Thoracic aorta (tissue), 2 donors: ENCODE measurements at places on chromosomes 11 and 22. TPM values are rescaled to one million over a fixed set of nuclear protein-coding genes. Genes with fewer than 3 reads are reported as not detected.
A peak's percentile ranks its signal among the peaks of the same experiment; 100 is the strongest.

- no peaks in the 10 kb centered on the region for H3K36me3 ChIP-seq
- H3K4me3 ChIP-seq: peak overlapping the region; percentile 74
- no peak for DNase-seq
- H3K27ac ChIP-seq: peak overlapping the region; percentile 89
- H3K27me3 ChIP-seq: no peaks in the 10 kb centered on the region
Observed at GRCh38 chr11:8807544-8808225, 103.3 kb upstream of the AKIP1 start.

DNA sequence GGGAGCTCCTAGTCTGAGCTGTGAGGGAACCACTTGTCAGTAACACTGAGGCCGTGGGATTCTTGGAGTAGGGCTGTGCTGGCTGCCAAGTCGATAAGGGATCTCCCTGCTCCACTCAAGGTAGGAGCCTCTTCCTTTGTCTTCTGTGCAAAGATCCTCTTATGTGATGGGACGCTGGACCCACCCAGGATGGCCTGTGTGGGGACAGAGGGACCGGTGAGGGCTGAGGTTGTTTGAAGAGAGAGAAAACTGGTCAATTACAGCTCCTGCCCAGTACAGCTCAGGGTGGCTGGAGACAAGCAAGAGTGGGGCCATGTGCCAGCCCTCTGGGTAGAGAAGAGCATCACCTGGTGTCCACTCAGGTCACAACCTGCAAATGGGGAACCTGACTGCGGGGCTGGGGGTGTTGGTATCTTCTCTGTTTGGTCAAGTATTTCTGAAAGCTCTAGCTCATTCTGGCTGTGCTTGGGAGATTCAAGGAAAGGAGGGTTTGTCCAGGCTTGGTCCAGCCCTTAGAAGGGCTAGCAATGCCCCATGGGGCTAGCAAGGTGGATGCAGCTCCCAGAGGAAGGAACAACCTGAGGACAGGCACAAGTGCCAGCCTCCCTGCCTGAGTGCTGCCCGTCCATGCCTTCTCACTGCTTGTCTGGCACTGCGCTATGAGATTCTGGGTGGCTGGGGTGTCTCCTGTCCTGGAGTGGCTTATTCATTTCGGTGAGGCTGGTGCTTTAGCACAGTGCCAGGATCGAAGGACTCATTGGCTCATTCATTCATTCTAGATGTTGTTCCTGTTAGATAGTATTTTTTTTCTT lies 27.6 kb upstream of the BAIAP2L2 start:
- no peak overlapping the region for H3K4me3 ChIP-seq
- no peaks in the 10 kb centered on the region for H3K27me3 ChIP-seq
- DNase-seq: no peak

DNA sequence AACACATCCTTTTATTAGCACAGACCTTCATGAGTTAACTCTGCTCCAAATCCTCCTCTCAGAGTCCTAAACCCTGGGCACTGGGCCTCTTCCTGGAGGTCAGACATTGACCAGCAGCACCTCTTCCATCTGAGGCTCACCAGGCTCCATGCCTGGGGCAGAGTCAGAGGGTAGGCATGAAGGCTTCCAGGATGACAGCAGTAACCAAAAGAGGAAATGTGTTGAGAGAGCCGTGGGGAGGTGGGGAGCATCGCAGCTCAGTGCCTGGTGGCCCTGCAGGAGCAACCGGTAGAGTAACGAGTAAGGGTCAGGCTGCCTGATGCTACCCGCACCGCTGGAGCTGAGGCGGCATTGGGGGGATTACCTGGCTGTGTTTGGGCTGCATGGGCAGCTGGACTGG lies 9.4 kb upstream of the NAV2 start:
- H3K27me3 ChIP-seq: no peaks in the 10 kb centered on the region
- no peak for DNase-seq
- H3K4me1 ChIP-seq: peaks cover 15% of the 10 kb centered on the region
- peak overlapping the region; percentile 18 for H3K27ac ChIP-seq
- H3K36me3 ChIP-seq: no peaks in the 10 kb centered on the region

C22orf42 gene
- not detected for total RNA-seq

GRCh38 chr11:121872356-121872755 lies 243.7 kb downstream of the BLID start:
- no peak overlapping the region for H3K4me3 ChIP-seq
- no peak for DNase-seq
- H3K27me3 ChIP-seq: no peaks in the 10 kb centered on the region
- no peaks in the 10 kb centered on the region for H3K36me3 ChIP-seq
- H3K4me1 ChIP-seq: peaks cover 6% of the 10 kb centered on the region

DNA sequence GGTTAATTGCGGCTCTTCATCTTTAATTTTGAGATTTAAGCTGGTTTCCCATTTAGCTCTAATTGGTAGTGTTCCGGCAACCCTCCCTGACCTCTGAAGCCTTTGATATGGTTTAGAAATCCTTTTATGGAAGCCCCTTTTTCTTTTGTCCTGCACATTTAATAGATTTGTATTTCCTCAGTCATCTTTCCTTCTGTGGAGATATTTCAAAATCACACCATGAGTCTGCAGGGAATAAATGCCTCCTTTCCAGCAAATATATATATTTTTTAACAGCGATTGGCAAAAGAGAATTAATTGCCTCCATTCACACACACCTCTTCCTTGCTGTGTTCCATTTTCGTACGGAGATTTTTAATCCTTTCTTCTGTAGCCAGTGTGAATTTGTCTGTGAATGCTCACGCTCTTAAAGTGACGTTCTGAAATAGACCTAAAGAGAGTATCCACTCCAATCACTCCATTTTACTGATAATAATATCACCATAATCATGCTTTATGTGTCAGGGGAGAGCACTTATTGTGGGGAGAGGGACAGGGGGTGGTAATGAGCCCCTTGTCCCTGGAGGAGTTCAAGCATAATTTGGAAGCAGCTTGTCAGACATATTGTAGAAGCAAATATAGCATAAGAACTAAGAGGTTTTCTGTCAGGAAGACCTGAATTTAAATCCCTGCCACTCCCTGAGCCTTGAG lies 142.5 kb upstream of the SYT13 start:
- no peak for DNase-seq
- H3K36me3 ChIP-seq: no peaks in the 10 kb centered on the region
- H3K27me3 ChIP-seq: no peaks in the 10 kb centered on the region

MYO7A gene
- 22.7 TPM for total RNA-seq

DNA sequence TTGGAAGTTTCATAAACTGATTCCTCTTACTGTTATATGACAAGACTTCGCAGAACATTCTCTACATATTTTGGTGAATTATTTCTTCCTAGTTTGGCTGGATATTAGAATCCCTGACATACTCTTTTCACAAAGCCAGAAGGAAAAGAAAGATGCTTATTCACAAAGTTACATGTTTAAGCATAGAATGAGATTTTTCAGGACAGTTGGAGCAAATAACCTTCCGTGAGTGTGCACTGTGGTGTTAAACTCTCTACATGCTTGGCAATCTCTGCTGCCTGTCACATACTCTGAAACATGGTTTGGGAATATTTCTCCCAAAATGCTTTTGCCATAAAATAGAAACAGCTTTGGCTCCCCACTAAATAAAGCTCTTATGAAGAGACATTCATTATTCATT lies 230.0 kb upstream of the MTNR1B start:
- H3K4me1 ChIP-seq: no peaks in the 10 kb centered on the region
- no peaks in the 10 kb centered on the region for H3K36me3 ChIP-seq
- no peak overlapping the region for H3K4me3 ChIP-seq
- no peak overlapping the region for H3K27ac ChIP-seq
- DNase-seq: no peak

- H3K4me1 ChIP-seq: peaks cover 14% of the 10 kb centered on the region
- peak overlapping the region; percentile 82 for H3K27ac ChIP-seq
- H3K36me3 ChIP-seq: no peaks in the 10 kb centered on the region
- H3K4me3 ChIP-seq: no peak overlapping the region
- H3K27me3 ChIP-seq: no peaks in the 10 kb centered on the region
Observed at GRCh38 chr11:63837027-63837688, 1.8 kb upstream of the MARK2 start.

- H3K36me3 ChIP-seq: peaks cover 44% of the 10 kb centered on the region
- peak overlapping the region; percentile 95 for H3K27ac ChIP-seq
- H3K4me1 ChIP-seq: peaks cover 57% of the 10 kb centered on the region
- H3K27me3 ChIP-seq: no peaks in the 10 kb centered on the region
Observed at GRCh38 chr22:30943368-30943767, 25.2 kb downstream of the MORC2 start.

DNA sequence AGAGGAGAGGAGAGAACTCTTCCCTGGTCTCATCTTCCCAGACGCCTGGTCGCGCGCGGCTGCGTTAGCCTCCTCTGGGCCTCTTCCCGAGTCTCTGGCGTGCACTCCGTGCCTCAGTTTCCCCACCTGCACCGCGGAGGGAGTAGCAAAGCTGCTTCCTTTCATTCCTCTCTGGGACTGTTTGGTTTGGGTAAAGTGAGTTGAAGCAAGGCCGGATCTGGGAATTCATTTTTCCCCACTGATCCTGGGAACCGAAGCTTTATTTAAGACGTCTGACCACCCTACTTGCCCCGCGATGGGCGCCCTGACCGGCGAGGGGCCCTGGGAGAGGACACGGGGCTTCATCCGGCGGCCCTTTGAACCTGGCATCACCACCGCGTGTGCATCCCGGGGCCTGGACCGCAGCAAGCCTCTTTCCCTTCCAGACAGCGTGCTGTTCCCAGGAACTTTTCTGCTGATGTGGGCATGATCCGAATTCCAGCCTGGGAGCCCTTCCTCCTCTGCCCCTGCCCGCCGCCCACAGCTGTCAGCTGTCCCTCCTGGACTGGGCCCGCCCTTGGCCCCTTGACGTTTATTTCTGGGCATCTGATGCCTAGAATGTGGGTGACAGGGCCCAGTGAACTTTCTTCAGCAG lies 758 bp downstream of the LDLRAD3 start:
- no peaks in the 10 kb centered on the region for H3K27me3 ChIP-seq
- no peak overlapping the region for H3K27ac ChIP-seq
- H3K4me1 ChIP-seq: peaks cover 7% of the 10 kb centered on the region
- no peaks in the 10 kb centered on the region for H3K36me3 ChIP-seq

GRCh38 chr11:130085671-130086290 lies 16.1 kb downstream of the APLP2 start:
- no peaks in the 10 kb centered on the region for H3K27me3 ChIP-seq
- DNase-seq: no peak
- H3K4me1 ChIP-seq: peaks cover 14% of the 10 kb centered on the region

DNA sequence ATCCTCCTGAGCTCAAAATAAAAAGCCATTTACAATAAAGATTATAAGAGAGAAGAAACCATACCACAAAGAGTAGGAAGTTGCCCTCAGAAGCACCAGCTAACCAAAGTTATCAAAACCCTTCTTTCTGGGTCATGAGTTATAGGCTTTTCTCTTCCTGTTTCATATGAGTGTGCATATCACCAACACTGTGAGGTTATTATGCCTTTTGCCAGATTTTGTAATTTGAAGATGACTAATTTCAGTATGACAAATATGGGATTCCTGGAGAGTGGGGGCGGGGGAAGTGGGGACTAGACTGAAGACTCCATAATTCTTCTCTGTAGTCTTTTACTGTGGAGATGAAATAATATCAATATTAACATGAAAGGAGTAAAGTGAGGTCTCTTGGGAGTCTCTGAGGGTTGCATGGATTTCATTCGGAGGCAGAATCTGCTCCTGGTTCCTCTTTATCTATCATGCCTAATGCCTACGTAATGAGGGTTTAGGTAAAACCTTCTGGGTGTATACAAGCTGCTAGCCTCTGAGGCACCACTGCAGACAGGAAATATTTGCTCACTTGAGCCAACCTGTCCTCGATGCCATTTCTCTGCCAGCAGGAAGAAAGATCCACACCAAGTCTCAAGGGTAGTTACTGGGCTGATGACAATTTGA lies 2.1 kb downstream of the LPXN start:
- H3K36me3 ChIP-seq: no peaks in the 10 kb centered on the region
- no peaks in the 10 kb centered on the region for H3K27me3 ChIP-seq

DNA sequence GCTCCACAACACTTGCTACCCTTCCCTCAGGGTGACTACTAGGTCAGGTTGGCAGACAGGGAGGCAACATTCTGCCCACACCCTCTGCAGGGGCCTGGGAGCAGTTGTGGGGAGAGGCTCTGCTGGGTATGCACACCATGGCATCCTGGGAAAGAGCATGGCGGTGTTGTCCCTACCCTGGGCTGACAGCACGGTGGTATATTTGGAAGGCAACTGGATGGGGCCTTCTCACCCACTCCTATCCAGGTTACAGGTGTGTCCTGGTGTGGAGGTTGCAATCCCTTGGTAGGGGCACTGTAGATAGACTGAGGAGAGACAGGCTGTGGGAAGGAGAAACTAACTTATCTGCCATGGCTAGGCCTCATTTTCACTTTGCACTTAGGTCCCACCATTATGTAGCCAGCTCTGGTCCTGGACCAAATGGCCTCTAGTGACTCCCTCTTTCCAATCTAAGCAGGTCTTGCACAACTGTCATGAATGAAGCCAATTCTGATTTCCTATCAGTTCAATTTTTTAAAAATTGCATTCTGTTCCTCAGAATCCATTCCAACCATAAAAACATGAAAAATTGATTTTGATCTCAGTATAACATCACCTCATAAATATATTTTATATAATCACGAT lies 54.0 kb upstream of the CD44 start:
- no peak overlapping the region for H3K4me3 ChIP-seq
- H3K36me3 ChIP-seq: no peaks in the 10 kb centered on the region
- peak overlapping the region; percentile 82 for H3K27ac ChIP-seq
- no peak for DNase-seq

- DNase-seq: no peak
- H3K4me3 ChIP-seq: no peak overlapping the region
- H3K36me3 ChIP-seq: peaks cover 35% of the 10 kb centered on the region
- H3K27ac ChIP-seq: no peak overlapping the region
- no peaks in the 10 kb centered on the region for H3K4me1 ChIP-seq
Observed at GRCh38 chr22:43985532-43985931, 30.3 kb downstream of the SAMM50 start.

GRCh38 chr11:65131895-65132237 lies 2.5 kb downstream of the SYVN1 start:
- no peak for DNase-seq
- no peak overlapping the region for H3K27ac ChIP-seq
- no peak overlapping the region for H3K4me3 ChIP-seq
- H3K4me1 ChIP-seq: peaks cover 15% of the 10 kb centered on the region

NAV2 gene
- 125 TPM for total RNA-seq

TP53I11 gene
- total RNA-seq: 141 TPM

DNA sequence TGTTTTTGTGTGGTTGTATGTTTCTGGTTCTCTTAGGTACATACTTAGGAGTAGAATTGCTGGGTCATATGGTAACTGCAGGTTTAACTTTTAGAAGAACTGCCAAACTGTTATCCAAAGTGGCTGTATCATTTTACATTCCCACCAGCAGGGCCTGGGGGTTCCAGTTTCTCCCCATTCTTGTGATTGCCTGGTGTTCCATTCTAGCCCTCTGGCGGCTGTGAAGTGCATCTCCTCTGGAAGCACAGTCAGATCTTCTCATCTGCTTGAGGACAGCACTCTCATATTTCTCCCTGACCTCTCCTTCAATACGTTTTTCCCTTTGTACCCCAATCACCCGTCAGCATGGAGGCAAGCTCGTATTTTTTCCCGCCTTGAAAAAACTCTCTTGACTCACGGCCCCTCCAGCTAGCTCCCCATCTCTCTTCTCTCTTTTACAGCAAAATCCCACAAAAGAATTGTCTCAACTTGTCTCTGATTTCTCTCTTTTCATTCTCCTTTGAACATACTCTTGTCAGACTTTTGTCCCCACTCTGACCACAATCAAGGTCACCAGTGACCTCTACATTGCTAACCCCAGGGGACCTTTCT lies 56.8 kb upstream of the THY1 start:
- H3K4me1 ChIP-seq: no peaks in the 10 kb centered on the region
- no peak overlapping the region for H3K4me3 ChIP-seq
- H3K27ac ChIP-seq: no peak overlapping the region
- no peaks in the 10 kb centered on the region for H3K27me3 ChIP-seq
- no peak for DNase-seq
- no peaks in the 10 kb centered on the region for H3K36me3 ChIP-seq

- H3K27ac ChIP-seq: peak overlapping the region; percentile 5
- H3K36me3 ChIP-seq: no peaks in the 10 kb centered on the region
- H3K4me1 ChIP-seq: no peaks in the 10 kb centered on the region
- no peaks in the 10 kb centered on the region for H3K27me3 ChIP-seq
Observed at GRCh38 chr11:87431392-87431791, 393.7 kb downstream of the TMEM135 start.
